ENCODE measurements at places on chromosomes 2 and 18.

- no peak for DNase-seq
Measured at GRCh38 chr2:152175012-152175367, 573 bp downstream of the STAM2 start.

DNA sequence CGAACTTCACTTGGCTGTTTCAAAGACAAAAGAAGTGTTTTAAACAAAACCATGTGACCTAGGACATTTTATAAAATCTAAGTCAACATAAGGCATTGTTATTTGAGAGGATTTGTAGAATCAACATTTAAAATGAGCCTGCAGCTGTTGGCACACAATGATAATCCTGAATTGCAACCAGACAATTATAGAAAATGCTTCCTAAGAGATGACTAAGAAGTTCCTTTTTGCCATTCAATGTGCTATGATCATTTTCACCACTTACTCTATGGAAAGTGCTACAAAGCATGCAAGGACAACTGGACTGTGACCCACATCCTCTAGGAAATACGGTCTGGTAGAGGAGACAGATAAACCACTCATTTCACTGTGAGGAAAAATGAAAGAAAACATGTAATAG, 246.4 kb downstream of the CDH20 start:
- no peak for DNase-seq

GRCh38 chr2:241445426-241445825, 63.0 kb downstream of the STK25 start:
- no peak for DNase-seq

DNA sequence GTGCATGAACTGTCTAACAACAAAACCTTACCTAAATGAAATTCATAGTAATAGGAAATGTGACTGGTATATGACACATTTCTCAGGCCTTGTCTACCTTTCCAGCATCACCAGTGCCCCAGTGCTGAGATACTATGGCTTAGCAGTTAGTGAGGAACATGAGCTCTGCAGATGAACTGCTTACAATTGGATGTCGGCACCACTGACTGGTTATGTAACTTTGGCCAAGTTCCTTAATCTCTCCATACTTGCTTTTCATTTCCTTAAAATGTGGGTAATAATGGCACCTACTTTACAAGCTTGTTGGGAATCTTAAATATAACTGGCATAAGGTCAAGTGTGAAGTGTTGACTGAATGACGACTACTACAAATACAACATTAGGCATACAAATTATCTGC, 136.3 kb downstream of the OLA1 start:
- no peak for DNase-seq

DNA sequence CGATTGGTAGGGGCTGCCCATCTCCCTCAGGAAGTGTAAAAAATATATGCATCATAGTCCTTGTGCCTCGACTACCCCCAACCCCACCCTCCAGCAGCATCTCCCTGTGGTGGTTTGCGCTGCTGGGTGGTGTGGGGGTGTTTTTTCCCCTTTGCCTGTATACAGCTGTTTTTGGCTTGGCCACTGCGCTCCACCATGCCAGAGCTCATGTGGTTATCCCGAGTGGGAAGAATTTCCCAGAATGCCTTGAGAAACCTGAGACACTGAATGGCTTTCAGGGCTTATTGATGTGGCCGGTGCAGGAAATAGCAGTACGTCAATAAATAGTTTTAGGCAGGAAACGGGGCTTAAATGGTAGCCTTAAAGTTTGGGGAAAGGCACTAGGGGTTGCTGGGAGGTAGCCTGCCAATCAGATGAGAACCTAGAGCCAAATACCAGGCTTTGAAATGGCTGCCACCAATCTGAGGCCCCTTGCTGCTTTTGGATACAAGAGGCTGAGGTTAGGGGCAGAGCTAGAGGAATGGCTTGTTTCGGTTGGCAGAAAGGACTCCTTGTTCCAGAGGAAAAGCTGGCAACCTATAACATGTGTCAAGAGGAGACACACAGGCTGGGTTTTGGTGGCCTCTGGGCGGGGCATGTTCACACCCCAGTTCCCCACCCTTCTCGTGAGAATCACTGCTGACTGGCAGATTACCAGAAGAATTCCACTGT, 144.1 kb downstream of the SMAD7 start:
- no peak for DNase-seq

GRCh38 chr2:187503700-187504099, 50.5 kb downstream of the TFPI start:
- no peak for DNase-seq

DNA sequence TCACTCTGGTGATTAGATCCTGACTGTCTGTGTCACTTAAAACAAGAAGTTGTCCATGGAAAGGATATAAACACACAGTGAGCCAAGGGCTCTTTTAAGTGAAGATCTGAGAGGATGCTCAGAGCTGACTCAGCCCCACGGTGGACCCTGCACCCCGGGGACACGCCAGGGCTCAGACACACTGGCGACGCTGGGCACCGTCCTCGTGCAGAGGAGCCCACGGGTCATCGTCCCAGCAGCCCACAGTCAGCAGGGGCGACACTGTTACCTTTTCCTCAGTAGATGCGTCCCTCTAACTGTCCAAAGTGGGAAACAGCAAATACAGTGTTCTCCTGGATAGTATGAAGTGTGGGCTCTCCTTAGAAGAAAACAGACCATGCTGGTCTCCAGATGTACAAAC, 225.6 kb downstream of the HDAC4 start:
- DNase-seq: no peak

- no peak for DNase-seq
Measured at GRCh38 chr2:110116033-110116710, 550 bp upstream of the MALL start.

- no peak for DNase-seq
Measured at GRCh38 chr18:45165871-45166270, 449.4 kb upstream of the SLC14A2 start.

- no peak for DNase-seq
Measured at GRCh38 chr2:227117027-227117426, 47.0 kb downstream of the COL4A4 start.

- DNase-seq: no peak
Measured at GRCh38 chr2:41913311-41913710, 134.5 kb upstream of the PKDCC start.
